ENCODE measurements at places on chromosomes 5 and 9.

- DNase-seq, result no peak
Measured at GRCh38 chr9:82598241-82599039, 464.5 kb downstream of the RASEF start.

DNA sequence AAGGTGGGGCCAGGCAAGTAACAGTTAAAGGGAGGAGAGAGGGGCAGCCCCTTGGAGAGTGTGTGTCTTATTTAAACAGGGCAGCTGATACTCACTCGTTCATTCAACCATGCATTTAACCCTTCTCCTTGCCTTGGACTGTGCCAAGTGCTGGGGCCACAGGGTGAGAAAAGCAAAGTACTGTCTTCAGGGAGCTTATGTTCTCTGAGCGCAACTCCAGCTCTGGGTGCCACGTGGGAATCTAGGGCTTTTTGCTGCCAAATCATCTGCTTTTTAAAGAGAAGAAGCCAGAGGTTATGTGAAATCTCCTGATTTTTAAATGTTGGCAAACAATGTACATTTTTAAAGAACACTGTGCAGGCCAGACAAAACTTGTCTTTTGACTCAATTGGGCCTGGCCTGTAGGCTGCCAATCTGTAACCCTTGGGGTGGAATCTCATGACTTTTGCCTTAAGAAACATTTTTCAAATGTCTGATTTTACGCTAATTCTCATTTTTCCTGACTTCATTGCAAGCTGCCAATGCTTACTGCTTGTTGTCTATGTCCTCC lies 157.8 kb downstream of the NTRK2 start:
- no peak for DNase-seq

- no peak for DNase-seq
Measured at GRCh38 chr9:28770226-28770625, 1196.9 kb upstream of the C9orf72 start.

GRCh38 chr5:179867079-179867465 lies 8.5 kb upstream of the MRNIP start:
- DNase-seq, result no peak

DNA sequence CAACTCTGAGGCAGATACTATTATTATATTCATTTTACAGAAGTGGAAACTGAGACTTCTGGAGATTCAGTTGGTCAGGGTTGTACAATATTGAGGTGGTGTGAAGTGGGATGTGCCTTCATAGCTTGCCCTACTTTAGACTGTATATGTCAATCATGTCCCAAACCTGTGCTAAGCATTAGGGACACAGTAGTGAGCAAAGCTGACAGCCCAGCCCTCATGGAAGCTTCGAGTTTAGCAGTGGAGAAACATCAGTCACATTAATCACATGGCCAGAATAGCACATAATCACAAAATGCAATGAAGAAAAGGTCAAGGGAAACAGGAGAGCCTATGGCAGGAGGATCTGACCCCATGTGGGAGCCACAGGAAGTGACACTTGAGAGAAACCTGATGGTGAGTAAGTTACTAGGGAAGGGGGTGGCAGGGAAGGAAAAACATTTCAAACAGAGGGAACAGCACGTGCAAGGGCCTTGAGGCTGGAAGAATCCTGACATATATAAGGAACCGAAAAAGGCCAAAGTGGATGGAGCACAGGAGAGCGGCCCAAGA lies 20.5 kb upstream of the RALGPS1 start:
- no peak for DNase-seq

- no peak for DNase-seq
Measured at GRCh38 chr5:140549237-140550144, 2.0 kb downstream of the EIF4EBP3 start.

GRCh38 chr9:97954550-97954989 lies 16.6 kb upstream of the HEMGN start:
- peak; percentile 34 for DNase-seq

DNA sequence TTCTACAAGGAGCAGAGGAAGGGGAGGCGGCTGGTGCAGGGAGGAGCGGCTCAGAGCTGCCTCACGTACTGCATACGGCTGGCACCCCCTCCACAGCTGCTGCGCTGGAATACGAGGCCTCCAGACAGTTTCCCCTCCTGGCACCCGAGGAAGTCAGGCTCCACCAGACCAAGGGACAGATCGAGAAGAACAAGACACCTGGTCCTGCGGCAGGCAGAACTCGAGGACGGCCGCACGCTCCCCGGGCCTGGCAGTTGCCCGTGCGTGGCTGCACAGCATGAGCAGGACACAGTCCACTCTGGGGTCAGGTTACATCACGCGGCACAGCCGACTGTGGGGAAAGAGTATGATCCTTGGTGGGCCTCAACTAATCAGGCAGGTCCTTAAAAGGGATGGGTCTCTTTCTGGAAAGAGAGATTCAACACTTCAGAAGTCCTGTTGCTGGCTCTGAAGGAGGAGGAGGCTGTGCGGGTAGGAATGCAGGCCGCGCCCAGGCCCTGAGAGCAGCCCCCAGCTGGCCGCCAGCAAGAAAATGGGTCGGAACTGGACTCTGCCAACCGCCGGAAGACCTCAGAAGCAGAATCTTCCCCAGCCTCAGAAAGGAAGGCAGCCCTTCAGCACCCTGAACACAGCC lies 11.6 kb downstream of the UBAC1 start:
- DNase-seq, result no peak

DNA sequence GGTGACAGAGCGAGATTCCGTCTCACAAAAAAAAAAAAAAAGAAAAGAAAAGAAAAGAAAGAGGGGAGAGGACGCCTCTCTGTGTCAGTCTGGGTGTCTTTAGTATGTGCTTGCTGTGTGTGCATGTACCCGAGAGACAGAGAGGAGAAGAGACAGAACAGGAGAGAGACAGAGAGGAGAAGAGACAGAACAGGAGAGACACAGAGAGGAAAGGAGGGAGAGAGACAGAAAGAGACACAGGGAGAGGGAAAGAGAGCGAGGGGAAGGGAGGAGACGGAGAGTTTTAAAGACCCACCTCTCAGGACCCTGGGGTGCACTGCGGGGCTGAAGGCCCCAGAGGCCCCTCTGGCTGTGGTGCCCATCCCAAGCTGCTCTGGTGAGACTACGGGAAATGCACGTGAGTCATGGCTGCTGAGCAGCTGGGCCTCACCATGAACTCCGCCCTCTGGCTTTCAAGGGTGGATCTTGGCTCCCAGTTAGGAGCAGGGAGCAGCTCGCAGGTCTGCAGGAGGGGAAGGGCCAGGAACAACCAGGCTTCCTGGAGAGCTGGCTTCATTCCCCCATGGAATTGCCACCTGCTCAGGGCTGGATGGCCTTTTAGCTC lies 7.9 kb downstream of the SLC6A3 start:
- no peak for DNase-seq

DNA sequence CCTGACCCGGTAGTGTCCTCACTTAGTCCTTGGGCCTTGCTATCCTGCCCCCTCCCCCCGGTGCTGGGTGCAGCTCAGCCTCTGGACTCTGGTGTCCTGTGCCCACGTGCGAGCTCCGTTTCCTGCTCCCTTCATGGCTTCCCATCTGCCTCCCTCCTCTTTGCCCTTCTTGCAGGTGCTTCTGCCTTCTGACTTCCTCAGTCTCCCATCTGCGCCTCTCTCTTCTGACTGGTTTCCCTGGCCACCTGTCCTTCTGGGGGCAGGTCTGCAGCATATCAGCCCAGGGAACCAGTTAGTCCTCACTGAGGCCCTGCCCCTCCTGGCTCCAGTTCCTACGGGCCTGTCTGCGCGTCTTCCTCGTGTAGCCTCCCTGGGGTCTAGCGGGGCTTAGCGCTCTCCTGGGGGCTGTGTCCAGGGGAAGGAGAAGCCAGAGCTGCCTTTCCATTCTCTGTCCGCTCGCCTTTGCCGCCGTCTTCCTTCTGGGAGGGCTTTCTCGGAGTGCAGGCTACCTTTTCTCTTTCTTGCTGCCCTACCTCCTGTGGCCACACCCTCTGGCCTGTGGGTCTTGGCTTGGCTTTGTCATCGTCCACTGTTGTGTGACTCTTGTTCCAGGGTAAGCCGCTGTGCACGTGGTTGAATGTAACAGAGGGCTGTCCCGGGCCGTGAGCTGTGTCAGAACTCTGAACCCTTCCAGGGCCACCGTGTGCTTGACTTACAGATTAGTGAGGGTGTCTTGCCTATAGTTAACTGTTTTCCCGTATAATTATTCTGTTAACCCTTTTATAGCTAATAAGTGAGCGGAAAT lies 51.8 kb downstream of the EHMT1 start:
- DNase-seq, result no peak

- no peak for DNase-seq
Measured at GRCh38 chr9:4137234-4137633, 162.6 kb downstream of the GLIS3 start.

- DNase-seq, result no peak
Measured at GRCh38 chr9:89815061-89815902, 210.5 kb downstream of the GADD45G start.

DNA sequence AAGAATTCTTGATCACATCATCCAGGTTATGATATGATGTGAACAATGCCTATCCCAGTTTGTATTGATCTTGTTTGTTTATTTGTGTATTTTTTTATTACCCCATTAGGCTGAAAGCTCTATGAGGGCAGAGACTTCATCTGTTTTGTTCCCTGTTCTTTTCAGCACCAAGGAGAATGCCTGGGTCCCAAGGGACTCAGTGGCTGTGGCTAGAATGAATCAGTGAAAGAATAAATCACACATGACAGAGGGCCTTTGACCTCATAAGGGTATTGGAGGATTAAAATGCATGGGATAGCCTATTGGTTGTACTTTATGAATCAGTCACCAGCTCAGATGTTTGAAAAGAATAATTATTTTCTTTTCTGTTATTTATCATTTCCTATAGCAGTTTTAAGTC lies 292.2 kb downstream of the GAS1 start:
- no peak for DNase-seq

DNA sequence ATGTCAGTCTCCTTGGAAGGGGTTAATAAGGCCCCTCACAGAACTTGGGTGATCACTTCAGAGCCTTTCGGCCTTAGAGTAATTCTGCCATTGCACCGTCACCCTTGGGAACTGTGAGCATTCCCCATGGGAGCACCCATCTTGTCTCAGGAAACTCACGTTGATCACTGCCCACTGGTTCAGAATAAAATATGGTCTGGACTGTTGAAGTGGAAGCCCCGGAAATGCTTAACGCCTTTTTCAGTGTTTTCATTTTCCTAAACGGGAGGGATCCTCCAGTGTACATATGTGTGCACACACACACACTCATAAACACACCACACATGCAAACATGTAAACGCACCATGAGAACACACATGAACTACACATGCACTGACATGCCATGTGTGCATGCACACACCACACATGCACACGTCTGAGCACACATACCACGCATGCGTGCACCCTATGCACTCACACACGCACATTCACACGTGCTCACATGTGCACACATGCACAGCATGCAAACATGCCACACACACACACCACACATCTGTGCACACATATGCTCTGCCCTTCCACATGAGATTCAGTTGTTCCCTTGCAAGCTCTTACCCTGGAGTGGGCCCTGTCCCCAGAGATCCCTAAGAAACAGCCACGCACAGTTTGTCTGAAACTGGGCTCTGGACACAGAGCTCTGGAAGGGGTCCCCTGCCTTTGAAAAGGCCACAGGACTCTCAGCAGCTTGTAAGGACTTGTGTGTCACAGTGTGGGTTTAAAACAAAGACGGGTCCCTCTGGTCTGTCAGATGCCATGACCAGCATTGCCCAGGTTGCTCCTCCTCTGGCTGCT lies 17.0 kb downstream of the MRPL36 start:
- no peak for DNase-seq

GRCh38 chr9:115146581-115147021 lies 28.6 kb upstream of the TNC start:
- DNase-seq, result no peak

DNA sequence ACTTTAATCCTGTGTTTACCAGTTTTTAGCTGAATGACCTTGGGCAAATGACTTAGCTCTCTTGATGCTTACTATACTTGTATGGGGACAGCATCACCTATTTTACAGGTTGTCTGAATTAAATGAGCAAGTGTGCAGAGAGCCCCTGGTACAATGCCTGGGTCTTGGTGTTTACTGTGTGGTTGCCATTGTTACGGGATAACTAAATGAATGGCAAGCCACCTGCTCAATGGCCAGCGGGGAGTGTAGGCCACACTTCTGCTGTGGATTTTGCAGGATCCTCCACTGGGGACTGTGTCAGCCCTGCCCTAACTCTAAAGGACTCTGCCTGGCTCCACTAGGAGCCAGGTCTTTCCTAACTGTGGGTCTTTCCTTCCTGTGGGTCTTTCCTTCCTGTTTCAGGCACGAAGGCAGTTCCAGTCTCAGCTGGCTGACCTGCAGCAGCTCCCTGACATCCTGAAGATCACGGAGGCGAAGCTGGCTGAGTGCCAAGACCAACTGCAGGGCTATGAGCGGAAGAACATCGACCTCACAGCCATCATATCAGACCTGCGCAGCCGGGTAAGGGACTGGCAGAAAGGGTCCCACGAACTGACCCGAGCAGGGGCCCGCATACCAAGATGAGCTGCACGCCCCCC lies 10.3 kb upstream of the GLE1 start:
- DNase-seq, result no peak

- DNase-seq, result no peak
Measured at GRCh38 chr9:115234094-115234493, 116.1 kb upstream of the TNC start.

DNA sequence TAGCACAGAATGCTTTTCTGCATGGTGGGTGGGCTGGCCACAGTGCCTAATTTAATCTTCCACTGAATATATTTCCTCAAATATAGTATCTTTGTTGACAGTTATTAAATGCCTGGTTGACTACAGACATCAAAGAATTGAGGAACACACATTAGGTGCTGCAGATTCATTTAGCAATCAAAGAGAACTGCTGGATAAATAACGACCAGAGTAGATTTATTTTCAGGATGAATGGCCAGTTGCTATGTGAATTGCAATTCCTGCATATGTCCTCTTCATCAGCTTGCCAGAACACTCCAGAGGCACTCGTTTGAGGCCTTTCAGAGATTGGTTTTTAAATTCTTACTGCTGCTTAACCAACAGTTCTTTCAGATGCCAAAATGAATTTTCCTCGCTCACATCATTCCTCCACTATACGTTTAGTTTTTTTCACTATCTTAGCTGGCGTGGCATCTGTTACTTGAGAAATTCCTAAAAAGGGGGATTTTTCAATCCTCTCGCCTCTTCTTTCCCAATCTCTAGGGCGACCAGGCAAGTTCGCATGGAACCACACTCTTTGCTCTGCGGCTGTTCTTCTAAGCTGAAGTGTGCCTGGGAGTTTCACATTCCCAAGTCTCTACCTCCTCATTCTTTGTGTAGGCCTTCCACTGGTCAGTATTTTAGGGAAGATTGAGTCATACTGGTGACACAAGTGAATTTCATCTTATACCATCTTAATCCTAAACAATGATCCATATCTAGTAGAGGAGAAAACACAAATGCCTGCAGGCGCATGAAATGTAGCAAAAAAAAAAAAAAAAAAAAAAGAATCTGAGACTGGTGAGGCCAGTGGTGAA lies 237.1 kb upstream of the NMUR2 start:
- no peak for DNase-seq

- no peak for DNase-seq
Measured at GRCh38 chr5:116922532-116922931, 347.9 kb upstream of the SEMA6A start.

GRCh38 chr9:95762322-95762721 lies 113.2 kb upstream of the ERCC6L2 start:
- DNase-seq, result no peak

GRCh38 chr5:111829701-111830100 lies 72.7 kb upstream of the NREP start:
- no peak for DNase-seq

Measured in central memory CD8-positive, alpha-beta T cell (primary cell).